ENCODE measurements at places on chromosomes 4 and X. TPM values are rescaled to one million over a fixed set of nuclear protein-coding genes. Genes with fewer than 3 reads are reported as not detected.
A peak's percentile ranks its signal among the peaks of the same experiment; 100 is the strongest.

GRCh38 chrX:139691843-139692505, 16.0 kb downstream of the MCF2 start:
- no peak for ATAC-seq

- no peak for ATAC-seq
Observed at GRCh38 chr4:26858947-26859401, 1.7 kb upstream of the STIM2 start.

DNA sequence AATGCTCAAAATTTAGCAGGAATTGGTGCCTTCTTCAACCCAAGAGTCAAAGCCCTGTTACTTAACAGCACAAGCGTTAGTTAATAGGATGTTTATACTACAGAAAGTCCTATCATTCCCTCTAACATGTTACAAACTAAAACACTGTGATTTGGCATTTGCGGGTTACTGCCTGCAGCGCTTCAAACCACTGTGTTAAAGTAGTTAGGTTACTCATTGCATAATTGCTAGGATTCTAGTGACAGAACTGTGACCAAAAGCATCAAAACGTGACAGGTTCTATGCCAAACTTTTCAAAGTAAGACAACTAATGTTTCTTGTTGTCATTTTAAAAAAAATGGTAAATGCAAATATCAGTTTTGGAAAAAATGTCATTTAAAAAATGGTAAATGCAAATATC, 442.8 kb upstream of the ZFP42 start:
- no peak for ATAC-seq

- peak; percentile 74 for ATAC-seq
Observed at GRCh38 chrX:150547375-150548115, 20.9 kb upstream of the MTM1 start.

- ATAC-seq = no peak
Observed at GRCh38 chr4:186216465-186217024, 10.8 kb upstream of the KLKB1 start.

DNA sequence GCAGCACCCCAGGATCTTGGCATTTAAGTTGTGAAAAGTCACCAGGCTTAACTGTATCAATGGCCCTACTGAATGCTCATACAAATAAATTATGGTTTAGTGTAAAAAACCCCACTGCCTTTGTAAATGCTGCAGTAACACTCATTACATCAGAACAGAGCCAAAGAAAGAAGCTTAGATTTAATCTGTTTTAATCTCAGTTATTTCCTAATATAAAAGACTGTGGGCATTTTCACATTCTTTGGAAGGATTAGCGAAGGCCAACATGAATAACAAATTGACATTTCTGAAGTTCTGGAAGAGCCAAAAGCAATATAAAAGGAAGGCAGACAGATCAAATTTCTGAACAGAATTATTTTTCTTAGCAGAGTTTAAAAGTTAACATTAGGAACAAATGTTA, 140.0 kb upstream of the HCCS start:
- ATAC-seq = no peak

GRCh38 chrX:39551762-39552161, 546.0 kb downstream of the BCOR start:
- ATAC-seq = peak; percentile 51

DNA sequence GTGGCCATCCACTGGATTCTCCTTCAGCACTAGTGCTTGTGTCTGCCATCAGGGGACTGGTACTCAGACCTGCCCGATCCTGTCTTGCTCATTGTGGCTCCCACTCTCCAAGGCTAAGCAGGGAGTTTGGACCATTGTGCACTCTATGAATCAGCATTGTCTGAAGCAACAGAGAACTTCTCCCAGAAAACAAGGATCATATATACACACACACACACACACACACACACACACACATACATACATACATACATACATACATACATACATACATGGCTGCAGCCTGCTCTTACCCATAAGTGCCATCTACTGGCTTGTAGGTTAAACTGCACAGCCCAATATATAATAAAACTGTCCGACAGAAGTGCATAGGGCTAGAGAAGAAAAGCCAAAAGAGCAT, 345.3 kb upstream of the LCORL start:
- ATAC-seq = peak; percentile 84

DNA sequence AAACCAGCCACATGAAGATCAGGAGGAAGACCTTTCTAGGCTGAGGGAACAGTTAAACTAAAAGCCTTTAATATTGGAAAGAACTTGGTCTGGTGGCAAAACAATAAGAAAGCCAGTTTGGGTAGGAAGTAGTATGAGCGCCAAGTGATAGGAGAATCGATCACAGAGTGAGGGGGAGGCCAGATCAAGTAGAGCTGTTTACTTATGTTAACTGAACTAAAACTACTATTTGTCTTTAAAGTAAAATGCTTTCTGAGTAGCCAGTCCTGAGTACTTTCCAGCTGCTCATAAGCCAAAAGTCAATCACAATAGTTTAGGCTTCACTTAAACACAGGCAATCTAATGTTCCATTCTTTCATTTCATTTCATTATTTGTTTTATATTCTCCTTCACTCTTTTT, 62.8 kb upstream of the RPA4 start:
- no peak for ATAC-seq

SPP1 gene
- 1.4 TPM for total RNA-seq

HS3ST1 gene
- 18.7 TPM for total RNA-seq

CSAG3 gene
- not detected for total RNA-seq

GAGE12H gene
- total RNA-seq = not detected
